HFFc6 (cell line): ENCODE measurements at places on chromosomes 2 and 18. TPM values are rescaled to one million over a fixed set of nuclear protein-coding genes. Genes with fewer than 3 reads are reported as not detected.
A peak's percentile ranks its signal among the peaks of the same experiment; 100 is the strongest.

The IL18R1 gene
- total RNA-seq = not detected in 3 replicates

The RFTN2 gene
- 0.06 to 0.45 TPM in 2 of 3 replicates, not detected in the other for total RNA-seq

- no peak for DNase-seq
- H3K36me3 ChIP-seq = peaks cover 5% of the 10 kb centered on the region; the same call in 1 of the 2 replicates
- H3K4me3 ChIP-seq = no peak overlapping the region
- H3K27ac ChIP-seq = 0 out of 2 replicates have a peak overlapping the region, but pooled peaks have one; percentile 25
Measured at GRCh38 chr2:84954329-84954728, 16.6 kb upstream of the KCMF1 start.

DNA sequence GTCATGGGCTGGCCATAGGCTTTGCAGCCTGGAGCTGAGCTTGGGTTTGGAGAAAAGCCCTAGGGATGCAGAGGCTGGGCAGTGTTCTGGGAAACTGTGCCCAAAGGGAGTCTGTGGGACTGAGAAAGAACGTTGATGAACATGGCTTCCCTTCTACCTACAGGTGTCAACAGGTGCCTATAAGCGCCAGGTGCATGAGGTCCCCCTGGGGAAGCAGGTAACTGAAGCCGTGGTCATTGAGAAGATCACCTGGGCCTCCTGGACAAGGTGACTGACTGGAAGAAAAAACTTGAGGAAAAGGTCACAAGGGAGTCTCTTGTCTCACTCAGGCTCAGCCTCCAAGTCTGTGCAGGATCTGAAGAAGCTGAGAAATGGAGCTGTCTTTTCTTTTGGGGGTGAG, 83.4 kb downstream of the RTN4 start:
- H3K36me3 ChIP-seq = peaks cover 66% of the 10 kb centered on the region
- peak overlapping the region; percentile 45; the same call in 1 of the 2 replicates for H3K4me3 ChIP-seq
- peak overlapping the region; percentile 43; the same call in 1 of the 2 replicates for H3K27ac ChIP-seq

- peaks cover 15% of the 10 kb centered on the region for H3K27me3 ChIP-seq
- H3K4me1 ChIP-seq = peaks cover 15% of the 10 kb centered on the region
Measured at GRCh38 chr2:64456293-64456692, 2.3 kb downstream of the LGALSL start.

- H3K4me3 ChIP-seq = no peak overlapping the region
- DNase-seq = no peak
- H3K27me3 ChIP-seq = peaks cover 2% of the 10 kb centered on the region; the same call in 1 of the 2 replicates
Measured at GRCh38 chr2:178827739-178828485, 20.7 kb upstream of the TTN start.

- no peaks in the 10 kb centered on the region for H3K4me1 ChIP-seq
- H3K27ac ChIP-seq = no peak overlapping the region
- DNase-seq = no peak
- no peaks in the 10 kb centered on the region for H3K27me3 ChIP-seq
Measured at GRCh38 chr2:124647663-124648062, 622.6 kb downstream of the CNTNAP5 start.

- peak overlapping the region; percentile 29 for H3K4me3 ChIP-seq
- DNase-seq = peak; percentile 57
- H3K4me1 ChIP-seq = peaks cover 82% of the 10 kb centered on the region
- H3K36me3 ChIP-seq = no peaks in the 10 kb centered on the region
- H3K27ac ChIP-seq = peak overlapping the region; percentile 67
- no peaks in the 10 kb centered on the region; the same call in 1 of the 2 replicates for H3K27me3 ChIP-seq
Measured at GRCh38 chr18:58996131-58996641, 131.5 kb downstream of the ZNF532 start.

DNA sequence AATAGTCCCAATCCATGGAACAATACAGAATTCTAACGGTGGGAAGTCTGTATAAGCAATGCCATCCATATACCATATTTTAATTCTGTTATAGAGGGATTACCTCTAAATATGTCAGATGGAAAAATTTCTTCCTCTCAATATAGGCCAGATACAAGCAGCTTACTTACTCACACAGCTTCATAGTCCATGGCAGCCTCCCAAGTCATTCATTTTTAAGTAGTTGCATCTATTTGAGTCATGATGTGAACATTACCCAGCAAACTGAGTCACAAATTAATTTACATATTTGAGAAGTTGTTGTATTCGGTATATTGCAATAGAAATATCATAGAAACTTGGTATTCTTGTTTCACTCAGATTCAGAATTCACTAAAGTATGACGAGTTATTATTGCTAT, 20.3 kb downstream of the TBR1 start:
- H3K27ac ChIP-seq = no peak overlapping the region
- DNase-seq = peak; percentile 82
- H3K27me3 ChIP-seq = peaks cover 10% of the 10 kb centered on the region
- H3K36me3 ChIP-seq = no peaks in the 10 kb centered on the region

The NEB gene
- not detected in 2 replicates for total RNA-seq

DNA sequence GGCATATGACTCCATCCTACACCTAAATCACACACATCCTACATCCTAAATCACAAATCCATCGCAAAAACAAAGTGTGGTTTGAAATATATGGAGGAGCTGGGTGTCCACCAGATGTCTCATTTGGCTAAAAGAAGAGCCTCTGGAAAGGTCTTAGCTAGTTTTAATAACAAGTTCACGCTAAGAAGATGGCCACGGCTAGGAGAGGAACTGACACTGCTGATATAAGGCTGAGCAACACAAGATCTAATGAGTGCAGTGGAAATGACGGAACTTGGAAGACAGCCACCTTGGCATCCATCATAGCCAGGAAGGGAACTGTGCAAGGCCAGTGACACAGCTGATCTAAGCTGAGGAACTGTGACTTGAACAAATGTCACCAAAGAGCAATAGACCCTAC, 60.0 kb upstream of the AGAP1 start:
- peaks cover 8% of the 10 kb centered on the region for H3K27me3 ChIP-seq
- no peak overlapping the region for H3K27ac ChIP-seq
- H3K4me1 ChIP-seq = peaks cover 6% of the 10 kb centered on the region; the same call in 1 of the 2 replicates
- DNase-seq = peak; percentile 48

DNA sequence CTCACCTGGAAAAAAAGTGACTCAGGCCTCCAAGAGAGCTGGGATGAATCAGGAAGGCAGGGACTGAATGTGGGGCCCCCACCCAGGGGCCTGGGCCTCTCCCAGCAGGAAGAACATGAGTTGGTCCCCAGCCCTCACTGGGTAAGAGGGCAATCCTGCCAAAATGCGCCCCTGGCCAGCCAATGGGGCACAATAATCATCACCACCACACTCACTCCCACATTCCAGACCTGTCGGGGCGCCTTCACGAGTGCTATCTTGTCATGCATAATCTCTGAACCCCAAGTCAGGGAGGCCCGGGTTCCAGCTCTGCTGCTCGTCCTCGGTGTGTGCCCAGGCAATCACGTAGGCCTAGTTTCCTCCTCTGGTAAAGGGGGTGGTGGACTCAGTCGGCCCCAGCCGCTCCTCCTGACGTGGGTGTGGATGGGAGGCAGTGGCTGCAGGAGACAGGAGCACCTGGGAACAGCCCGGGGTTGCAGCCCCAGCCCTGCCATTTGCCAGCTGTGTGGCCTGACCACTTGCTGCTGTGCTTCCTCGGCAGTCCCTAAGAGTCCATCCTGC, 115.1 kb downstream of the CYP26B1 start:
- peaks cover 42% of the 10 kb centered on the region for H3K27me3 ChIP-seq
- no peak overlapping the region for H3K27ac ChIP-seq

DNA sequence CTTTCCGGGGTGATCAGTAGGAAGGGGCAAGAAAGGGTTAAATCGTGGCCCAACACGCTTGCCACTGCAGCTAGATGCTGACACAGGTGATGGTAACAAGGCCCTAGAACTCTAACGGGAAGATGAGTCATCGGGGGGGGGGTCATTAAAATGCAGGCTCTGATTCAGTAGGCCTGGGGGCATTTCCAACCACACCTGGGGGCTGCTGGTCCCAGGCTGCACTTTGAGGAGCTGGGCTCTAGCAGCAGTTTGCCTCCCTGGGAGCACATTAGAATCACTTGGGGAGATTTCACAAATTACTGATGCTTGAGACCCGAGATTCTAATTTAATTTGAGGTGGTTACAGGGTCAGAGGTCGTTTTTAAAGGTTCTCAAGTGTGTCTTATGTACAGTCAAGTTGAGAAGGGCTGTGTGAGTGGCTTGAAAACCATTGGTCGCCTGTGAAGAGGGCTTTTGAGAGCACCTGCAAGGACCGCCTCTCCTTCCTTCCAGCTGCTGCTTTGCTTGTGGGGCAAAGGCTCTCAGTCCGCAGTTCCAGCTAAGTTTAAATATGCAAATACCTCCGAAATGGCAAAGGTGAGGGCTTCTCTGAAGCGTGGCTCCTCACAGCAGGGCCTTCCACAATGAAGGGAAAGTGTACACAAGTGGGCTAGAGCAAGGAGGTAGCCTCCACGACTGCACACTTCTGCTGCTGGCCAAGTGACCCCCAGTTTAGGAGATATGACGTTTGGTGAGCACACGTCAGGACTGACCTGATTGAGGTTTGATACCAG, 128.0 kb upstream of the MSH6 start:
- H3K4me1 ChIP-seq = no peaks in the 10 kb centered on the region
- no peak overlapping the region for H3K4me3 ChIP-seq
- DNase-seq = no peak
- no peaks in the 10 kb centered on the region for H3K36me3 ChIP-seq
- no peak overlapping the region for H3K27ac ChIP-seq

DNA sequence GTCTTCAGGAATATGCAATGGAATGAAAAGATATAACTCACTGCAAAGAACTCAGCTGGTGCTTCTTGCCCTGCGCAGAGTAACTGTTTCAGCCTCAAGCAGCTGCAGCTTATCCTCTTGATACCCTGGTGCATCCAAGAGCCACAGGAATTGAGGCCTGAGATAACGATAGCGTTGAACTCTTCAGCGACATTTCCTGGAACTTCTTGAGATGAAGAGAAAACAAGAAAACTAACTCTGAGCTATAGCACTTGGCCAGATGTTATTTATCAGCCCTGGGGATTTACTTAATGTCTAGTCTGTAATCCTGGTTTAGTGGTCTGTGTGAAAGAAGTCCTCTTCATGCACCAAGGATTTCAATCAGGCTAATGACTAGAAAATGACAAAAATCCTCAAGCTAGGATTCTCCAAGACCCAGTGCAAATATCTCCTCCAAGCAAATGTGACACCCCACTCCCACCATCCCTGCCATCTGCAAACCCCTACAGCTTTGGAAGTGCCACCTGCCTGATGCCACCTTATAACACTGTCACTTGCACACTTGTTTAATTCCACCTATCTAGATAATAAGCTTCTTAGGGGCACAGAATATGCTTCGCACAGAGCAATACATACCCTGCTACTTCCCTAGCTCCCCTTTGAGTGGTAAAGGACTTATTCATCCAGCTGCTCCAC, 40.6 kb downstream of the EHD3 start:
- H3K36me3 ChIP-seq = no peaks in the 10 kb centered on the region
- H3K4me3 ChIP-seq = no peak overlapping the region
- peaks cover 7% of the 10 kb centered on the region for H3K27me3 ChIP-seq
- H3K4me1 ChIP-seq = peaks cover 27% of the 10 kb centered on the region
- no peak overlapping the region for H3K27ac ChIP-seq

GRCh38 chr2:221671515-221671914, 99.4 kb upstream of the EPHA4 start:
- H3K36me3 ChIP-seq = 0 out of 2 replicates have a peak, but pooled peaks cover 6% of the 10 kb centered on the region
- peaks cover 47% of the 10 kb centered on the region for H3K4me1 ChIP-seq
- peak overlapping the region; percentile 22; the same call in 1 of the 2 replicates for H3K27ac ChIP-seq
- DNase-seq = peak; percentile 32

DNA sequence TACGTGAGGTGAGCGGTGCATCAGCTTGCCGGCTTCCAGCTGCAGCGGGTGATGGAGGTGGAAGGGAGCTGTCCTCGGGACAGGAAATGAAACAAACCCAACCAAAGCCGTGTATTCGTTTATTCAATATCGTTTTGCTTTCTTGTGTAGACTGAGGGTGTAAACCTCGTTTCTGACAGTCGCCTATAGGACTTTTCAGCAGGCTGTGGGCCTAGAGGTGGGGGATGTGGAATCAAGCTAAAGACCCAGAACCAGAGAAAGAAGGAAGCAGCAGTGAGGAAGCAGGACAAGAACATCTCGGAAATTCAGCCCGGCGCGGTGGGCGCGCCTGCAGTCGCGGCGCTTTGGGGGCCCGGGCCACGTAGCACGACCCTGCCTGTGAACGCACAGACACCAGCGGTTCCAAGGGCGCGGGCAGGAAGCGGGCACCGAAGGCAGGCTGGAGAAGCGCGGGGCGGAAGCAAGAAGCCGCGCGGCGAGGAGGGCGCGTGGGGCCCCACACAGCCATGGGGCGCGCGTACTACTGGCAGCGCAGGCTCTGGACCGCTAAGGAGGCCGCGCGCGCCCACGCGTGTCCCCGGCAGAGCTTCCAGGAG, 755 bp upstream of the ATP9B start:
- H3K4me3 ChIP-seq = peak overlapping the region; percentile 62
- no peak for DNase-seq
- H3K27me3 ChIP-seq = peaks cover 3% of the 10 kb centered on the region
- peaks cover 10% of the 10 kb centered on the region for H3K4me1 ChIP-seq

The PIEZO2 gene
- not detected in 3 replicates for total RNA-seq

DNA sequence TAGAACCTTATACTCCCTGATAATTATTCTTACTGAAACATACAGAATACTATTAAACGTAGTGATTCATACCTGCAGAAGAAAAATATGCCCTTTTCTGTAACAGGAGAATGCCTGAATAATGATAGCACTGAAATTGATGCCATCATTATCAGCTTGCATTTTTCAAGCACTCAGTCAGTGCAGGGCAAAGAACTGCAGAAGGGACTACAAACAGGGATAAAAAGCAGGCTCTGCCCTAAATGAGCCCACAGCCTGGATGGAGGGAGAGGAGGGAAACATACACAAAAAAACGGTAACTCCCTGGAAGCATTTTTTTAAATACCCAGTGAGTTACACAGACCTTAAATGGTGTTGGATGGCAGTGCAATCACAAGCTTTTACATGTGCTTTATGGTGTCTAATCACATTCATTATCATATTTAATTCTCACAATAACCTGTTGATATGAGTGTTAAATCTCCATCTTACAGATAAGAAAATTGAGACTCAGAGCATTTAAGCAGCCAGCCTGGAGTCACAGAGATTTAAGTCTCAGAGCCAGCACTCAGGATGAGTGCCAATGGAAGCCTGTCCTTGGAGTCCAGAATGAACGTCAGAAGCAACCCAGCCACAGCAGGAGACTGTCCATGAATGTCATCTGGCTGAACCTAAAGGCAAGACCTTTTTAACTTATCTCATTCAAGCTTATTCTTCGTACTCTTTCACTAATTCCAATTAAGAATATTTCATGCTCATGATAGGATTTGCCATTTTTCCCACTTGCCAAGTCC, 139.3 kb upstream of the CTNNA2 start:
- no peak overlapping the region for H3K27ac ChIP-seq
- no peaks in the 10 kb centered on the region for H3K4me1 ChIP-seq
- peaks cover 6% of the 10 kb centered on the region; the same call in 1 of the 2 replicates for H3K36me3 ChIP-seq
- peaks cover 2% of the 10 kb centered on the region for H3K27me3 ChIP-seq
- no peak for DNase-seq

DNA sequence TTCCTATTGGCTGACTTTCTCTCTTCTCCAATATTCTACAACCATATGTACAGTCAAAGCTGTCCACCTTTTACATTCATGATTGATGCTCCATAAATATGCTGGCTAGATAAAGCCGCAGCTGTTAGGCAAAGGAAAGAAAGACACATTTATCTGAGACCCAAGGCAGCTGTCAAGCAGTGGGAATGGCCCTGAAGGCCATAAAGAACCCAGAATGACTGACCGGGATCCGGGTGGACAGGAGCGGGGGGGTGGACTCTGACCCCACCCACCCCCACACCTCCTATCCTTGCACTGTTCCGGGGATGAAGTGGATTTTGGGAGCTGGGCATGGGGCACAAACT, 116.4 kb downstream of the RTP5 start:
- DNase-seq = no peak
- H3K4me3 ChIP-seq = no peak overlapping the region
- peaks cover 20% of the 10 kb centered on the region for H3K27me3 ChIP-seq

- H3K27ac ChIP-seq = no peak overlapping the region
- H3K4me1 ChIP-seq = peaks cover 42% of the 10 kb centered on the region
- DNase-seq = peak; percentile 46
- H3K27me3 ChIP-seq = peaks cover 61% of the 10 kb centered on the region
- H3K36me3 ChIP-seq = no peaks in the 10 kb centered on the region
Measured at GRCh38 chr2:216636551-216637450, 3.6 kb downstream of the IGFBP2 start.

The KCNG3 gene
- not detected in 3 replicates for total RNA-seq
